Stimulated activated CD8-positive, alpha-beta memory T cell treated with anti-CD3 and anti-CD28 coated beads, Interleukin-2, amount 100 ng/mL, for 1 hour (primary cell): ENCODE measurements at places on chromosomes 4 and X.

DNA sequence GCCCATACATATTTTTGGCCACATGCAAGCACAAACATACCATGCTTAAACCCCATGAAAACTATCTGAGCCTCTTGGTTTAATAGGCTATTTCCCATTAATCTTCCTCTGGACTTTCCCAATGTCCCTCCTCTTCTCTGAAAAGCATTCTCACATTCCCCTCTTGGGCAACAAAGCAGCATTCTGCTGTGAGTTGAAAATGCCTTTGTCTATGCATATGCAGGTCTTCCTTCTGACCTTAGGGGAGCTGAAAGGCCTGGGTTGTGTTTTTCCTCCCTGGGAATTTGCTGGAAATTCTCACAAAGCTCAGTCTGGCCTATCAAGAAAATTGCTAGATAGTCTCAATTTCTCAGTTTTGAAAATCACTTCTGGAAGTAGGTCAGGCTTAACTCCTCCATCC is 4.2 kb downstream of the VSIG4 start:
- DNase-seq, result no peak

DNA sequence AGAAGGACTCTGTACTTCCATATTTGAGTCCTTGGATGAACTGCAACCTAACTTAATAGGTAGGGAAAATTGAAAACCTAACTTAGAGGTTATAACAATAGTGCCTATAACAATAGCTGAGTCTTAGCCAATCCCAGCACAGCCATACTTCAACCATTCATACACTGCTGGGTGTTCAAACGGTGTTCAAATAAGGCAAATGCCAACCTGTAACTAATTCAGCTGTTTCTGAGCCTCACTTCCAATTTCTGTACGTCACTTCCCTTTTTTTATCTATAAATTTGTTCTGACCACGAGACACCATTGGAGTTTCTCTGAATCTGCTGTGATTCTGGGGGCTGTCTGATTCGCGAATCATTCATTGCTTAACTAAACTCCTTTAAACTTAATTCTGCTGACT is 9.6 kb upstream of the GRSF1 start:
- DNase-seq, result no peak

- no peak for DNase-seq
Measured at GRCh38 chr4:83112231-83112630, 2.3 kb downstream of the PLAC8 start.

GRCh38 chr4:40289366-40290188 is 45.6 kb upstream of the CHRNA9 start:
- no peak for DNase-seq

DNA sequence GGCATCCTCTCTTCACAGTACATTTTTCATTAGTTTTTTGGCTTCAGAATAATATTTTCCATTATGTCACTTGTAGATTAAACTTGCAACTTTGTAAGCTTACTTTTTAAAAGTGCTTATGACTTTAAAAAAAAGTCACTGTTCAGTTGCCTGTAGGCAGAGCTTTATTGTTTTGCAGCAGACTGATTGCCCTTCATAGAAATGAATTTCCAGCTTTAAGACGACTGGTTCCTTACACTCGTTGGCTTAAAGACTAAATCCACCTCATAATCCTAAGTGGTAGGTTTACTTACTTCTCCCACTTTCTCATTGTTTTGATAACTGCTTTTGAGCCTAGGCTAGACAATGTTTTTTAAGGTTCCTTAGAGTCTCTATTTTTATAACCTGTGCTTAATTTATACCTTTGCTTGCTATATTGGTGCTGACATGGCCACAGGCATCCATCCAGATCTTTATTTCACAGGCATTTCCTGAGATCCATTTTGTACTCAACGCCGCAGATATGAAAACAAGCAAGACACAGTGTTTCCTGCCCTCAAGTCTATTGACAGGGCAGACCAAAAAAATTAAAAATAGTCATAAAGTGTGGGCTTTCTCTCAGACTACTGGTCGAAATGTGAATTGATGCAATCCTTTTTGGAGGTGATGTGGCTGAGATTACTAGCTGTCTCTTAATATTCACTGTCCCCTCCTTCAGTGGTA is 12.6 kb upstream of the IL13RA2 start:
- DNase-seq, result no peak

DNA sequence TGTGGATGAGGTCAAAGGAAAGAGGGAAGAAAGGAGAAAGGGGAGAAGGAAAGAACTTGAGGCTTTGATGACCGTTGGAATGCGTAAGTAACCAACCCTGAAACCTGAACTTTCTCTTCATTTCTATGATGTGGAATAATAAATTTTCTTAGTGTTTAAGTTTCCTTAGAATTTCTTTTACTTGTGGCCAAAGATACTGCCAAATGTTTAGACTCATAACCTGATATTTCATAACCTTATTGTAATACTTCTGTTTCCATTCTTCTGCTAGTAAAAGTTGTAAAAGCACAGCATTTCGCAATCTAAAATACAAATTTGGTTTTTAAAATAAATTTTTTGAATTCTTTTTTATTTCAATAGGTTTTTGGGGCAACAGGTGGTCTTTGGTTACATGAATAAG is 258.5 kb upstream of the GIMD1 start:
- DNase-seq, result no peak

DNA sequence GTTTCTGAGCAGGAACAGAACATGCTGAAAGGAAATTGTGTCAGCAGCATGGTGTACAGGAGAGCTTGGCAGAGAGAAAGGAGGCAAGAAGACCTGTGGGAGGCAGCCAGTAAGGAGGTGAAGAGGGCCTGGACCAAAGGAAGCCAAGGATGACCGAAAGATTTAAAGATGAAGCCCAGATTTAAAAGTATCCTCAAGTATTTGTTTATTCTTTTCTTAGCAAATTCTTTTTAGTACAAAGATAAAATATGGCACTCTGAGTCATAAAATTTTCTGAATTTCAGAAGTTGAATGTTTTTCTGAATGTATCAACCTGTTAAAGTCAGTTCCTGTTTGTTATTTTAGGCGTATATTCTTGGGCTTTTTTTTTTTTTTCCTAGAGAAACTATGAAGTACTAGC is 3.5 kb downstream of the PKD2 start:
- DNase-seq, result no peak
